ELR (cell line): ENCODE measurements at places on chromosomes 6 and 20.
A peak's percentile ranks its signal among the peaks of the same experiment; 100 is the strongest.

GRCh38 chr6:154885214-154885613 lies 109.9 kb upstream of the TIAM2 start:
- DNase-seq, result no peak

- peak; percentile 33 for DNase-seq
Measured at GRCh38 chr6:135411339-135411738, 86.2 kb downstream of the AHI1 start.

- peak; percentile 64 for DNase-seq
Measured at GRCh38 chr6:2103765-2104523, 141.5 kb downstream of the GMDS start.

GRCh38 chr20:25538838-25539665 lies 46.3 kb downstream of the NINL start:
- DNase-seq, result no peak

GRCh38 chr20:38828514-38829295 lies 23.2 kb downstream of the PPP1R16B start:
- DNase-seq, result no peak

DNA sequence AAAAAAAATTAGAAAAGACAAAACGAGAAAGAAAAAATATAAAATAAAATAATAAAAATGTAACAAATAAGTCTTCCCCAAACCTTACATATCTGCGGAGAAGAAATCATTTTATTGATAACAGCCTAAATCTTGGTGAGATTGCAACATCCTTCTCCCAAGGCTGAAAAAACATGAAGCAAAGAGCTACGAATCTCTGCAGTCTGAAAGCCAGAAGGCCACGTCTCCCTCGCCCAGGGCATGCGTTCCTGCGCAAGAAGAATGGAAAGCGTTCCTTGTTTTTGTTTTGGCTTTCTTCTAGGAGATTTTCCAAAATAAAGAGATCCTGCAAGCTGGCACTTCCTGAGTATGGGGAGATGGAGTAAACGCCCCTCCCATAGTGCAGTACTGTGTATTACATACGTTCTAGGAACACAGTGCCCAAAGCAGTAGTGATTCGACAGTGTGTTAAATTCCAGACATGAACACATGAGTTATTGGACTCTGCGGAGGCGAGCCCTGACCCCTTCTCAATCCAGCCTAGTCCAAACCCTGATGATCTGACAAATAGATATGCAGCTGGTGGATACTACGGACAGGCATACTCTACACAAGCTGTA lies 126.7 kb upstream of the RREB1 start:
- no peak for DNase-seq

- DNase-seq, result no peak
Measured at GRCh38 chr6:79628466-79629288, 2.5 kb upstream of the SH3BGRL2 start.

- no peak for DNase-seq
Measured at GRCh38 chr6:105868823-105869460, 217.2 kb upstream of the PRDM1 start.

GRCh38 chr20:53162251-53162835 lies 190.2 kb downstream of the TSHZ2 start:
- DNase-seq, result peak; percentile 8

- DNase-seq, result peak; percentile 20
Measured at GRCh38 chr6:31272436-31272835, 544 bp upstream of the HLA-C start.

DNA sequence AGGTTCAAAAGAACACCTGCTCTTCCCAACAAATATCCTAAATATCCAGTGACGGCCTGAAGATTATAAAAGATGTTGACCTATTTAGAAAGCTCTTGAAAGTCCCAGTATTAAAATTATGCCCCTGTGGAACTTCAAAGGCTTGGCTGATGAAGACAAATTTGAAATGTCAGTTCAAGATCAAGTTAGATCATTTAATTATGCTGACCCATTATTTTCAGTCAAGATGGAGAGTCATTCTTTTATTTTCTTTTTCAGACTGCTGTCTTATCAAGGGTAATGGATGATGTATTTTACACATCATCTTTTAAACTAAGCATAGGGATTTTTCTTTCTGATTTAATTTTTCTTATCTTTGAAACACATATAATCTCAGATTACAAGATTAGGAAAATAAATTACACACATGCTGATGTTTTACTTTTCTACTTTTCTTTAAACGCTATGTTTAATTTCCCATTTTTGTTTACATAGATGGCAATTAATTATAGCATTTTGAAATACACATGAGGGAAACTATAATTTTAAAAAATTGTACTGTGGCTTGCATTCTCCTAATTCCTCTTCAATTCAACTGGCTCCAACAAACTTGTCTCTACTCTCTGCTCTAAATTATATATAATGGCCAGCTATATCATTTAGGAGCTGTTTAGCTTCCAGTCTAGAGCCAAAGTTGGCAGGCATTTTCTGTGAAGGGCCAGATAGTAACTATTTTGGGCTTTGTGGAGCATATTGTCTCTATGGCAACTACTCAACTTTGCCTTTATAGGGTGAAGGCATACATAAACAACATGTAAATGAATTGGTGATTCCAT lies 123.7 kb downstream of the RCAN2 start:
- DNase-seq, result no peak

DNA sequence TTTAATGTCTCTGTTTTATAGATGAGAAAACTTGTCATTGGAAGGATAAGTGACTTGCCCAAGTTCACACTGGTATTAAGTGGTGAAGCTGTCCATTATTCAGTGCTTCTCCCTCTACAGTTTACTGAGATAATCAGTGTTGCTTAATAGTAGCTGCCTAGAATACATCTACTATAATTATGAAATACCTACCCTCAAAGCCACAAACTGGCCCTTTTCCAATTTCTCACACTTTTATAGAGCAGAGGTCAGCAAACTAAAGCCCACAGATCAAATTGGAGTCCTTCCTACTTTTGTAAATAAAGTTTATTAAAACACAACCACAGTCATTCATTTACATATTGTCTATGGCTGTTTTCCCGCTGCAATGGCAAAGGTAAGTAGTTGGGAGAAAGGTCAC lies 73.5 kb downstream of the EYS start:
- DNase-seq, result no peak

GRCh38 chr6:168131464-168132415 lies 52.7 kb upstream of the FRMD1 start:
- DNase-seq, result no peak

DNA sequence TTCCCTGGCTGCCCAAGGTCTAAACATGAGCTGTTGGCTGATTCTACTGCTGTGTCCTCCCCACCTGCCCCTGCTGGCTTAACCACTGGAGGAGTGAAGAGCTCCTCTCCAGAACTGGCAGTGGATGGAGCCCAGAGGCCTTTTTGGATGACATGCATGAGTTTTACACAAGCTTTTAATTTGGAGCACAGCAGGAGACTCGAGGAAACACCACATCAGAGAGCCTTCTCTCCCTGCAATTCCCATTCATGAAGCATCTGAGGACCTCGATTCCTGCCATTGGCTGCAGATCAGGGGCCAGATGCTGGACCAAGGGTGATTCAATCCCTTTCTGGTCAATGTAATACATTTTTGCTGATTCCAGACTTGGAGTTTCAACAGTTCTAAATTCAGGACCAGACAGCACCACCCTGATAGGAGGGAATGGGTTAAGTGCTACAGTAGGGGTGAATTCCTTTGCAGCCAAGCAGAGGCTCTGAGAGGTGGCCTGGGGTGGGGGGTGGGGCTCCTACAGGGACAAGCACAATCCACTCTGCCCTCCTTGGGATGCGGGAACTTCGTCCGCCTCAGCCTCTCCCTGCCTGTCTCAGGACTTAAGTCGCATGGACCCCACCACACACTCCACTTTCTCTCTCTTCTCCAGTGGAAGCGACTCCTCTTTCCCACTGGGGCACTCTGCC lies 599 bp upstream of the PSORS1C1 start:
- DNase-seq, result no peak

DNA sequence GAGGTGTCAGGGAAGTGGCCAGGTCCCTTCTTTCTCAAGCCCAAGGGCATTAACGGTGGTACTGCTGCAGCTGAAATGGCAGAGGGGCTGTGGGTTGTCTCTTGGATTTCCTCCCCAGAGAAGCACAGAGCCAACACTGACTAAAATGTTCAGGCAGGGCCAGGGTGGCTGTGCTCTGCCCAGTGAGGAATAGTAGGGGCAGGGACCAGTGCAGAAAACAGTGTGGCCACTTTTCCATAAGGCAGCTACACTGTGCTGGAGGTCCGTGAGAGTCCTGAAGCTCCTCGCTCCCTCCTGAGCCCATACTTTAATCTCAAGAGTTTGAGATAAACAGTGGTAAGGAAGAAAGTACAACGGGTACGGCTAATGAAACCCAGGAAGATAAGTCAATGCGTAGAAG lies 4.5 kb downstream of the LPA start:
- DNase-seq, result no peak

DNA sequence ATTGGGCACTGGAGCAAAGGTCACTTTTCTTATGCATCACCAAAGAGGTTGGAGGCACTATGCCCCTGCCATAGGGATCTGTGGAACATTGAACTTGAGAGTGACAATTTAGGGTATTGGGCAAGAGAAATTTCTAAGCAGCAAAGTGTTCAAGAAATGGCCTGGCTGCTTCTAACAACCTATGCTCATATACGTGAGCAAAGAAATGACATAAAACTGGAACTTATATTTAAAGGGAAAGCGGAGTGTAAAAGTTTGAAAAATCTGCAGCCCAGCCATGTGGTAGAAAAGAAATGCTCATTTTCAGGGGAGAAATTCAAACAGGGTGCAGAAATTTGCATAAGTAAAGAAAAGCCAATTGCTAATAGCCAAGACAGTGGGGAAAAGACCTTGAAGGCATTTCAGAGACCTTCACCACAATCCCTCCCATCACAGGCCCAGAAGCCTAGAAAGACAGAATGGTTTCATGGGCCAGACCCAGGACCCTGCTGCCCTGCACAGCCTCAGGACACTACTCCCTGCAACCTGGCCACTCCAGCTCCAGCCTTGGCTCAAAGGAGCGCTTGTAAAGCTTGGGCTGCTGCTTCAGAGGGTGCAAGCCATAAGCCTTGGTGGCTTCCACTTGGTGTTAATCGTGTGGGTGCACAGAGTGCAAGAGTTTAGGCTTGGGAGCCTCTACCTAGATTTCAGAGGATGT lies 24.4 kb downstream of the NCR2 start:
- no peak for DNase-seq

GRCh38 chr20:63483834-63484233 lies 11.4 kb upstream of the KCNQ2 start:
- DNase-seq, result peak; percentile 34

GRCh38 chr20:1712634-1713624 lies 55.4 kb upstream of the SIRPG start:
- peak; percentile 23 for DNase-seq

DNA sequence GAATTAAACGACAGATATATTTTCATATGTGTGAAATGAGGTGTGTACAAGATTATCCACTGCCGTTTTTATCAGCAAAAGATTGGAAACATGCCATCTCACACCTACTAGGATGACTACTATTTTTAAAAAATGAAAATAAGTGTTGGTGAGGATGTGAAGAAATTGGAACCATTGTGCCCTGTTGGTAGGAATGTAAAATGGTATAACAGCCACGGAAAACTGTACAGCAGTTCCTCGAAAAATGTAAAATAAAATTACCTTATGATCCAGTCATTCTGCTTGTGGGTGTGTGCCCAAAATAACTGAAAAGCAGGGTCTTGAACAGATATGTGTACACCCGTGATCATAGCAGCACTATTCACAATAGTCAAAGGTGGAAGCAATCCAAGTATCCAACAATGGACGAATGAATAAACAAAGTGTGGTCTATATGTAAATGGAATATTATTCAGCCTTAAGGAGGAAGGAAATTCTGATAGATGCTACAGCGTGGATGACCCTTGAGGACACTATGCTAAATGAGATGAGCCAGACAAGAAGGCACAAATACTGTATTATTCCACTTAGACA lies 27.0 kb upstream of the CCN5 start:
- no peak for DNase-seq

DNA sequence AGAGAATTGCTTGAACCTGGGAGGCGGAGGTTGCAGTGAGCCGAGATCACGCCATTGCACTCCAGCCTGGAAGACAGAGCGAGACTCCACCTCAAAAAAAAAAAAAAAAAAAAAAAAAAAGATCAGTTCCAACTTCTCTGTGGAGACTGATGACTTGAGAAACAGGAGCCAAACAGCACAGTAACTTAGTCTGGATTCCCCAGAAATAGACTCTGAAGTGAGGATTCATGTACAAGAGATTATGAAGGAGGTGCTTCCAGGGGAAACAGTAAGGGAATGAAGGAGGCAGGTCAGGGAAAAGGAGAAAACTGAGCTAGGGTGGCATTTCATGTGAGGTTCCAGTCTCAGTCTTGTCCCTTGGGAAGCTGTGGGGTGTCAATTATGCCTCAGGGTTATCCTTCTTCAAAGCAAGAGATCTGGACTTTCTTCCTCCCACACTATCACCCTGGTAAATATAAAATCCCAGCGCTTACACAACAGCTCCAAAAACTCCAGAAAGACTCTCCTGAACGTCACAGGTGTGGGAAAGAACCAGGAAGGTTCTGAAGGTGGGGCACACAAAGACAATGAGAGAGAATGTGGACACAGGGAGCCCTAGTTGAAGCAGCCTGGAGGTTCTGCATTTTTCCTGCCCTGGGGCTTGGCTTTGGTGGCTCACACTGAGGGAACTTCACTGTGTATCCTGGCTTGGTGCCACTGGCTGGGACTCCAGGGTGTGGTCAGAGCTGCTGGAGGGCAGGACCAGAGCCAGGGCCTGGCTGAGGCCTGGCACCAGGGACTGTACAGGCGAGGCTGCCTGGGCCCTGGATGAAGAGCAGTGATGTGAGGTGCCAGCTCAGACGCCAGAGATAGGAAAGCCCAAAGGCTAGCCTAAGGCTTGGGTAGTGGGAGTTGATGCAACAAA lies 46.8 kb downstream of the PCNA start:
- peak; percentile 64 for DNase-seq

GRCh38 chr20:36482044-36482473 lies 59.3 kb upstream of the MYL9 start:
- no peak for DNase-seq

GRCh38 chr20:45399018-45399417 lies 9.1 kb upstream of the DBNDD2 start:
- no peak for DNase-seq

DNA sequence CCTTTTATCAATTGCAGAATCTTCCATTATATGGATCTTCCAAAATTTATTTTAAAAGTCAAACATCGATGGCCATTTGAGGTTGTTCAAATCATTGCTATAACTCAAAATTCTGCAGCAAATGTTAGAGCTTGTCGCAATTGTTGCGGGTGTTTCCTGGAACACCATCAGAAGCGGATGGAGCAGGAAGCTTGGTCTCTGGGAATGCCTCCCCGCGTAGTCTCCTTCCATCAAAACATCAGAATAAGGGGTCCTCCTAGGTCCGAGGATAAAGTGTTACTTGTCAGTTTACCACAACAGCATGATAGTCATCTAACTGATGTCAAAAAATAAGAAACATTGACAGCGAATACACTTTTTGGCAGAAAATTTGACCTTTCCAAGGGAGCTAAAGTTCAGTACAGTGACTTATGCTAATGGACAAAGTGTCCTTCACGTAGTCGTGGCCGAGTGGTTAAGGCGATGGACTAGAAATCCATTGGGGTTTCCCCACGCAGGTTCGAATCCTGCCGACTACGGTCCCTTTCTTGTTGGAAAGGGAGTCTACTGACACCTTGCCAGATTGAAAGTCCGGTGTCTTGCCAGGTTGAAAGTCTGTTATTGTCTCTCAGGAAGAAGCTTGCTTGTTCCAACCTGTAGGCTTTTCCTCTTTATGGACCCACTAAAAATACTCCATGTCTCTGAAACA lies 59.0 kb upstream of the ZNF184 start:
- no peak for DNase-seq

GRCh38 chr6:87714093-87714842 lies 12.2 kb upstream of the AKIRIN2 start:
- DNase-seq, result peak; percentile 90
